Germinal center (tissue), 1 donor: ENCODE measurements at places on chromosomes 6 and 20.

- DNase-seq: no peak
Measured at GRCh38 chr6:91560409-91560808, 973.5 kb upstream of the MAP3K7 start.

DNA sequence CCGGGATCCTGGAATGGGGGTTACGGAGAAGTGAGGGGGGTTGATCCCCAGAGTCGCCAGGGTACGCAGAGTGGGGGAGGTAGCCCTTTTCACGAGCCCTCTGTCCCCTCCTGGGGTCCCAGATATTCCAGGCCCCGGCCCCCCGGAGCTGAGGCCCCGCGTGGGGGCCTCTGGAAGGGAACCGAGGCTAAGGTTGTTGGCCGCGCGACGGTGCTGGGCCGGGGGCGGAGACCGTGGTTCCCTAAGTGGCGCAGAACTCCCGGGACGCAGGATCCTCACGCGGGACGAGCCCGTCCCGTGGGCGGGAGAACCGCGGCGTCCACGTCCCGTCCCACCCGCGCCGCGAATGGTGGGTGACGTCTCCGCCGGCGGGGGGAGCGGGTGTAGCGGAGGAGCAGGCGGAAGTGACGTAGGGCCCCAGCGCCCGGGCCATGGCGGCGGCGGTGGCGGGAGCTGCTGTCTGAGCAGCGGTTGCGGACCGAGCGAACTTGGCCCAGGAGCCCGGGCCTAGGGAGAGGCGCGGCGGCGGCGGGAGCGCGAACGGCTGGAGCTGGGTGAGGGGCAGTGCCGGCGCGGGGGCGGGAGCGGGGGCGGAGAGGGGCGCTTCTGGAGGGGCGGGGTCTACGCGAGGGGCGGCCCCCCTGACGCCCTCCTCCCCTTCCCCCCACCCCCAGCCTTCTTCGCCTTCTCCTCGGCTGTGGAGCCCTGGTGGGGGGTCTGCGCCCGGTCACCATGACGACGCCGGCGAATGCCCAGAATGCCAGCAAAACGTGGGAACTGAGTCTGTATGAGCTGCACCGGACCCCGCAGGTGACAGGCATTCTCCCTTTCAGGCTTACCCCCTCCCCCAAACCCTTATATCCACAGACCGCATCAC is at the start of gene RING1:
TSS of gene RING1 (plus strand) at position 410 of the 877 bp plus-strand sequence. CDS start at position 733, 323 bp downstream.
- peak; percentile 94 for DNase-seq

DNA sequence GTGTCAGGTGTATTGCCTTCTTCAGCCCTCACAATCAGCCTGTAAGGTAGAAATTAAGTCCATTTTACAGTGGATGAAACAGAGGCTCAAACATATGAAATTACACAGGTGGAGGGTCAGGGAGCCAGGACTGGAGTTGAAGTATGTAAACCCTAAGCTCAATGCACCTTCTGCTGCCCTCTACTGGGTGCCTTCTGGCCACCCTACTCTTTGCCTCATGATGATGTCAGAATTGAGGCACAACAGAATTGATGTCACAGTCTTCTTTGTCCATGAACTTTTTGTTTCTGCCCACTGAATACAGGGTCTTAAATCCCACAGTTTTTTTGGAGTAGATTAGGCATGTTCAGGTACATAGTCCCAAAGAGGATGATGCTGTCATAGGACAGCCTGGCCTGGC is 400.8 kb upstream of the CHD6 start:
- no peak for DNase-seq

- DNase-seq: no peak
Measured at GRCh38 chr6:106858653-106859092, 115.9 kb downstream of the CD24 start.

DNA sequence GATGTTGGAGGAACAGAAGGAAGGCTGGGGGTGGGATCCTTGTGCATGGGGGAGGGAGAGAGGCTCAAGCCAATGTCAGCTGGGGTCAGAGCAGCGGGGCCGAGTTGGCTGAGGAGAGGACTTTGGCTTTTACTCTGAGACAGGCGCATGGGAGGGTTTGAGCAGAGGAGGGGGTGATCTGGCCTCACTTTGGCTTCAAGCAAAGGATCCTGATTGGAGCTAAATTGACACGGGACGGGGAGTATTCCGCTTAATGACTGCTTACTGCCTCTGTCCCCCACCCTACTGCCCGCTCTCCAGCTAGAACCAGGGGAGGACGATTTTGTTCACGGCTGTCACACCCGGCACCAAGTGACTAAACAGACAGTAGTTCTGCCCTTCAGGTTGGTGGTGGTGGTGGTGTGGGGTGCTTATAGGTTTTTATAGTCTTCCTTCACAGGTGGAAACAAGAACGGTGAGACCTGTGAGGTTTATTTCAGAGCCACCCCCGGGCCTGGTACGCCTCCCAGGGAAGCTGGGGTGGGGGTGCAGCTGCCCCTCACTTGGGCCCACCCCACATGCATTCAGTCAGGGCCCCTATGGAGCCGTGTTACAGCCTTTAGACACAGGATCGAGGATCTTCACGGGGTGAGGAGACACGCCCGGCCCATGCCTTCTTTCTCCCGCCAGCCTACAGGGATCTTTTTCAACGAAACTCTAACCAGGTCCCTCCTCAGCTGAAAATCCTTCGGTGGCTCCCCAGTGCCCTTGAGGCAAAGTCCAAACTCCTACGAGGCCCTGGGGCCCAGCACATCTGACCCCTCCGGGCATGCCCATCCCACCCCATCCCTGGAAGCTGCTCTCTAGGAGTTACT is 1.3 kb upstream of the SNAI1 start:
- DNase-seq: no peak
